A673 (cell line): ENCODE measurements at places on chromosomes 13 and 19. TPM values are rescaled to one million over a fixed set of nuclear protein-coding genes. Genes with fewer than 3 reads are reported as not detected.

DNA sequence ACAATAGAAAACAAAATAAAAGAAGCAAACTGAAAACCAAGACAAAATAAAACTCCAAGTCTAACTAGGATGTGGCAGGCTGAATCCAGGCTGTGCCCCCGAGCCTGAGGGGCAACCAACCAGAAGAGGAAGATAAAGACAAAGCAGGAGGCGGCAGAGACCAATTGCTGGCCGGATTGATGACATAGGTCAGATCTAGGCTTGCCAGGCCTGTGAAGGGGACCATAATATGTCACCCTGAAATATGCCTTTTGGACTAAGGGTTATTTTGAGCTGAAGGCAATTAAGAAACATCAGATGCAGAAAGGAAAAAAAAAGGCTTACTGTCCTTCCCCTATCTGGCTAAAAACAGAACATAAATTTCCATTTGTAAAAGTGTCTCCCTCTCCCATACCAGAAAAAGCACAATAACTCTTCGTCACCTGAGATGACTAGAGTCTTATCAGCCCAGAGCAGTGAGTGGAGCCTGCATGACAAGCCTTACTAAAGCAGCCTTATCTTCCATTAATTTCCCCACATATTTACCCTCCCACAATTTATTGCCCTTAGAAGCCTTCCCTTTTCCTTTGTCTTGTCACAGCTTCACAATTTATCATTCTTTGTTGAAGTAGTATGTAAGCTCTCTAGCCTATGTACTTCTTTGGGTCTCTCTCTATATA lies 22.8 kb downstream of the ATP8A2 start:
- H3K27ac ChIP-seq: no peak overlapping the region
- H3K4me3 ChIP-seq: no peak overlapping the region
- H3K27me3 ChIP-seq: no peaks in the 10 kb centered on the region
- no peaks in the 10 kb centered on the region for H3K36me3 ChIP-seq
- H3K4me1 ChIP-seq: no peaks in the 10 kb centered on the region

DNA sequence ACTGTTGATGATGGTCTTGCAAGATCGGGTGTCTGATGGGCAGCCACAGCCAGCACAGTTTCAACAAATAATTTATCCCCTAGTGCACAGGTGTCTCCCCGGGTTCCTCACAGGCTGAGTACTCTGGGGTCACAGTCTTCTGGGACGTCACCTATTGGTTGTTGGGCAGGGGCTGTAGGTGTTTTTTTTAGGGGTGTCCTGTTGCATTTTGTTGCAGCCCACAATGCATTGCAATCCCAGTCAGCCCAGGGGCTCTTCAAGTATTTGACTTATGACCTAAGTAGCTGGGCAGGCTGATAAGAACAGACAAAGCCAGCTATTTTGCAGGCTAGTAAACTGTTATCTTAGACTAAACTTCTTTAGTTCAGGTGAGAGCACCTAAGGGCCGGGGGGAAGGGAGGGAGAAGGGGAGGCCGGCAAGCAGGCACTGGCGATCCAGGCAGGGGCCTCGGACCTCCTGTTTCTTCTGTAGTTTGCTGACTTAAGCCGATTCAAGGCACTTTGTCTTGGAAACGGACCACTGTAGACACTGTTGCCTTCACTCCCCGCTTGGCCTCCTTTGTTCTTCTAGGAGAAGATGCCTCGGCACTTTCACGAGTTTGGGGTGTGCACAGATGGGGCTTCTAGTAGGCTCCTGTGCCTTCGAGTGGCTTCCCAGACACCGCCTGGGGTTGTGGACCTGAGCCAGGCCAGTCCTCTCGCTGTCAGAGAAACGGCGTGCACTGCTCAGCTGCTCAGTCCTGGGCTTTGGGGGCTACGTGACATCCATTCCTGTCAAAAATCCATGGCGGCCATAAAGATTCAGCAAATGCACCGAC lies 33.9 kb upstream of the GRTP1 start:
- no peak for DNase-seq
- H3K27me3 ChIP-seq: no peaks in the 10 kb centered on the region
- no peak overlapping the region for H3K4me3 ChIP-seq
- H3K4me1 ChIP-seq: peaks cover 10% of the 10 kb centered on the region
- H3K27ac ChIP-seq: no peak overlapping the region
- H3K36me3 ChIP-seq: no peaks in the 10 kb centered on the region

GRCh38 chr19:34298891-34299520 lies 44.7 kb downstream of the GARRE1 start:
- no peaks in the 10 kb centered on the region for H3K27me3 ChIP-seq
- no peaks in the 10 kb centered on the region for H3K36me3 ChIP-seq
- no peak overlapping the region for H3K27ac ChIP-seq
- no peaks in the 10 kb centered on the region for H3K4me1 ChIP-seq

DNA sequence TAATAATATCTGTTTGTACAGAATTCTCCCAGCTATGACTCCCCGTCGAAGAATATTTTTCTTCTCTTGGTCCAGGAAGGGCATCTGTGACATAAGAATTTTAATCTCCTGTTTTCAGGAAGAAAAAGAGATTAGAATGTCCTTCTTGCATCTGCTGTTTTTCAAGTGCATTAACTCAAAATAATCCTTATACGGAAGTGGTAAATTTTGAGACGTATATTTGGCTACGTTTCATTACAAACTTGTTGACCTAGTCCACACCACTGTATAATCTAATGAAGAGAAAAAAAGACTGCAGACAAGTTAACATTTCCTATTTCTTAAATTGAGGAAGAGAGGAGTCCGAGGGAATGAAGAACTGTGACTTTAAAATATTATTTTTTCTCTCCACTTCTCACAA lies 959.9 kb downstream of the DIAPH3 start:
- H3K4me3 ChIP-seq: no peak overlapping the region
- no peaks in the 10 kb centered on the region for H3K4me1 ChIP-seq
- H3K27ac ChIP-seq: no peak overlapping the region

DNA sequence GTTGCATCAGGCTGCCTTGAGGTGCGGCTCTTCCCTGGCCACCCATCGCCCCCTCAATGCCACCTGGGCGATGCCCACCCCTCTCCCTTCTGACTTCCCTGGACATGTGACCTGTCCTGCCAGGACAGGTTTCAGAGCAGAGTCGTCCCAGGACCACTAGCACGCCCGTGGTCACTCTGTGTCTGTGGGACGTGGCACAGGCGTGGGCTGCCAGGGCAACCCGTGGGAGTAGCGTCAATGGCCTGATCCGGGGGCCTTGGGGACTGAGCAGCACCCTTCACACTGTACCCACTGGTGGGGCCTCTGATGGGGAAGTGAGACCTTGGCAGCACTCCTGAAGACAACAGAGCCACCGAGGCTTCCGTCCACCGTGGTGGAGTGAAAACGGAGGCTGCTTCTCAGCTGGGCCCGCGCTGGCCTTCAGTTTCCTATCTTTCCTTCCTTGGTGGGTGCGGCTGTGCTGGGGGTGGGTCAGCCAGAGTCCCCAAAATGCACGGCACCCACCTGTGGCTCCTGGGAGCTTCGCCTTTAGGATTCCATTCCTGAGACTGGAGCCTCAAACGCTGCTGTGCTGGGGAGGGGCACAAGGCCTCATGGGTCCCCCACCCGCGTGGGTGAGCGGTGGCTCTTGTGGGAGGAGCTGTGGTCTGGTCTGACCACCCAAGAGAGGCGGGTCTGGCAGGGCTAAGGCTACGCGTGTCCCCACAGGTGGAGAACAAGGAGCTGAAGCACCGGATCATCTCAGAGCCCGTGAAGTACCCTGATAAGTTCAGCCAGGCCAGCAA lies 26.7 kb upstream of the TMEM255B start:
- H3K27me3 ChIP-seq: peaks cover 24% of the 10 kb centered on the region
- H3K4me1 ChIP-seq: no peaks in the 10 kb centered on the region
- no peak overlapping the region for H3K27ac ChIP-seq
- no peaks in the 10 kb centered on the region for H3K36me3 ChIP-seq

GRCh38 chr13:46909042-46909441 lies 12.2 kb upstream of the HTR2A start:
- H3K27me3 ChIP-seq: peaks cover 59% of the 10 kb centered on the region
- no peak overlapping the region for H3K27ac ChIP-seq
- no peak overlapping the region for H3K4me3 ChIP-seq

Gene ZNF468
- total RNA-seq: 11.3 and 14.4 TPM in 2 replicates

Gene PEAK3
- total RNA-seq: not detected in 2 replicates

Gene NR1H2
- 42.7 and 45.0 TPM in 2 replicates for total RNA-seq
